ENCODE measurements at places on chromosomes 5 and 9. TPM values are rescaled to one million over a fixed set of nuclear protein-coding genes. Genes with fewer than 3 reads are reported as not detected.

The FRMD3 gene
- total RNA-seq: 8.0 TPM

The FAM174A gene
- 14.2 TPM for total RNA-seq

The PCDHGC5 gene
- 1.9 TPM for total RNA-seq

The DMRTA1 gene
- total RNA-seq: 1.2 TPM

- no peak for DNase-seq
These were observed 41.7 kb upstream of the SLC9A3 start for GRCh38 chr5:565782-566440.

DNA sequence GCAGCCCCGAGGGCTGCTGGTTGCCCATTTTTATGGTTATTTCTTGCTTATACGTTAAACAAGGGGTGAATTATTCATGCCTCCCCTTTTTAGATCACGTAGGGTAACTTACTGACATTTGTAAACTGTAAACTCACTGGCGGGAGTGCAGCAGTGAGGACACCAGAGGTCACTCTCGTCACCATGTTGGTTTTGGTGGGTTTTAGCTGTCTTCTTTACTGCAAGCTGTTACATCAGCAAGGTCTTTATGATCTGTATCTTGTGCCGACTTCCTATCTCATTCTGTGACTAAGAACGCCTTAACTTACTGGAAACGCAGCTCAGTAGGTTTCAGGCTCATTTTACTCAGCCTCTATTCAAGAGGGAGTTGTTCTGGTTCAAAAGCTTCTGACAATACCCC lies 155.0 kb upstream of the PRDM9 start:
- no peak for DNase-seq

GRCh38 chr5:42912184-42912798 lies 100.6 kb upstream of the SELENOP start:
- DNase-seq: no peak

- DNase-seq: no peak
These were observed 18.3 kb upstream of the LPAR1 start for GRCh38 chr9:111056538-111056937.

DNA sequence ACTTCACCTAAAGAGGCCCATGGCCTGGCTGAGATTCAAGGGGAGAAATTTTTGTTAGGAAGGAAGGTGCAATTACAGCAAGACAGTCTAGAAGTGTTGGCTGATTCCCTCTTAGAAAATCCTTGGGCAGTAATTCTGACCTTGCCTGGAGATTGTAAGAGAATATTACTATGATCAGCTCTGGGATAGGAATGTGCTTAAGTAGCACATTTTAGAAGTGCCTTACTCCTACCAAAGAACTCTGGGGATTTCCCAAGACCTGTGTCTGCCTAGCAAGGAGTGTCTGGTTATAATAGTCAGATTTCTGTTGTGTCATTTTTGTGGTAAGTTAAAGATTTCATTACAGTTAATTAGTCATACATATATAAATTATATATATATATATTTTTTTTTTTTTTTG lies 52.3 kb downstream of the NLN start:
- no peak for DNase-seq

GRCh38 chr9:133569121-133569785 lies 34.7 kb downstream of the ADAMTSL2 start:
- no peak for DNase-seq

GRCh38 chr5:143110591-143110990 lies 292.9 kb downstream of the NR3C1 start:
- DNase-seq: no peak

DNA sequence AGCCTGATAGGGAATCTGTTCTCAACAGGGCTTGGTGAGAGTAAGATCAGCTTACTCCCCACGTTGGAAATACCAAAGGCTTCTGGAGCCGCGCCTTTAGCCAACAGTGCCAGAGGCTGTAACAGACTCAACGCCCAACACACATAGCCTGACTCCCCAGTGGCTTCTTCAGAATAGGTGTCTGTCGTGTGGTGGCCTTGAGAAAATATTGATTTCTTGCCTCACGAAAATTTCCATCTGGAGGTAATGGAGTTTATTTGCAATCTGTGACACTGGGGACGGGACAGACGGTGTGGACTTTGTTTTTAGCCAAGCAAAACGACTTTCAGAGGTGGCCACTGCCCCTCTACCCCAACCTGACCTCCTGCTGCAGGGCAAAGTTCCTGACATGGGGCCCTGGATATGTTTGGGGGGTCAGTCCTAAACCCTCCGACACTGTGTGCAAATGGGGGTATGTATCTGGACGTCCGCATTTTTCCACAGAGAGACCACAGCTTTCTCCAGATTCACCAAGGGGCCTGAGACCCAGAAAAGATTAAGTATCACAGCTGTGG lies 189.3 kb downstream of the CDK5RAP2 start:
- DNase-seq: no peak

DNA sequence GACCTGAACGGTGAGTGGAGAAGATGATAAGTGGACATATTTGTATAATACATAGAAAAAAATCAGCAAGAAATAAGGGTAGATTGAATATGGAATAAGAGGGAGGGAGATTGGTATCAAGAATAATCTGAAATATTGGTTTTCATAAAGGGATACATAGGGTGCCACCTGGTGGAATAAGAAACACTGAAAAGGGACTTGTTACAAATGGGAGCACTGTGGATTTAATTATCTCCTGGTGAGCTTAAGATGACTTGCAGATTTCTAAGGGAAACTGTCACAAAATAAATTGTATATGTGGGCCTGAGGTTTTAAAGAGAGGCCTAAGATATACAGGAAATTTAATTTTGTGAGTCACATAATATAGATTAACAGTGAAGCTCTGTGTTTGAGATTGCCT lies 1403.5 kb upstream of the CDH18 start:
- no peak for DNase-seq

- no peak for DNase-seq
These were observed 878 bp downstream of the HIGD2A start for GRCh38 chr5:176389135-176390123.

- no peak for DNase-seq
These were observed 124.1 kb upstream of the ACO1 start for GRCh38 chr9:32260151-32260862.

DNA sequence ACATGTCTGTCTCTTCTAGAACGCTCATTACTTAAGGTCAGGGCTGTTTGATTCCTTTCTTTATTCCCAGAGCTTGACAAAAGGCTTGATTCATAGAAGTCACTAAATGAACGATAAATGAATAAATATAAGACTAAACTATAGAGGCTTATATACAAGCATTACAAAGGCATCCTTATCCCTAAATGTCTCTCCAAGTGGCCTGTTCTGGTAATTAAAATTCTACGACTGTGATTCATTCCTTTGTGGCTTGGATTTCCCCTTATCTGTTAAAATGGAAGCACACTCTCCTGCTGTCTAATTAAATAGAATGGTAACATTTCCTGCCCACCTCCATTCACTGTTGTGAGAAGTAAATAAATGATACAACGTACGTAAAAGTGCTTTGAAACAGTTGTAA lies 49.5 kb downstream of the C7 start:
- no peak for DNase-seq

DNA sequence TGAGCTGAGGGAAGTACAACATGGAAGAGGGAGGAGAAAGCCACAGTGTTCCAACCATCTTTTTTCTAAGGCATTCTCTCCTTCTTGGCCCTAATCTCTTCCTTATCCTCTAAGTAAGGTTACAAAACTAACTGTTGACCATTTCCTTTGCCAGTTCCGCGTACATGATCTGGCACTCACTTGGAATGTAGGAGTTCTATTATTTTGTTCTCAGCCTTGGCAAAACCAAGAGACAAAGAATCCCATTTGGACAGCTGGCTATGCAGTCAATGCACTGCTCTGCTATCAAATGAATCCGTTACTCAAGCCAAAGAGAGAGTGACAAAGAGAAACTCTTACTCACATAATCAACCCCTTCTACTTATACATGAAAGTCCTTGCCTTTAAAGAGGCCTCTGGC lies 410.3 kb downstream of the DTWD2 start:
- no peak for DNase-seq

- no peak for DNase-seq
These were observed 230.1 kb downstream of the CAAP1 start for GRCh38 chr9:26662476-26662875.
